ENCODE measurements at places on chromosomes 4 and X.

- DNase-seq = no peak
Observed at GRCh38 chrX:9880237-9880636, 86.9 kb upstream of the CLDN34 start.

DNA sequence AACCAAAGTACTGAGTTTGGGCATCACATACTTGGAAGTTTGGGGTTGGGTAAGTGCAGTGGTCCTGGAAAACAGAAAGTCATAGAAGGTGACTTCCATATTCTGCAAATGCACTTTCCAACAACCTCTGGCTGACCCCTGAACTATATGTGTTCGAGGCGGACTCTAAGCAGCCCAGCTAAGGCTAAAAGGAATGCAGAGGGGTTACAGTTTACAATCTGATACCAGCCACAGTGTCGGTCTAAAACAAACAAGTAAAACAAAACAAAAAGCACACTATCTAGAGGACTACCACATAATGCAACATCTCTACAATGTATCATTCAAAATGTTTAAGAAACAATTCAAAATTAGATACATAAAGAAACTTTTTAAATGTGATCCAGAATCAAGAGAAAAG, 185.6 kb downstream of the ADAMTS3 start:
- DNase-seq = no peak

- no peak for DNase-seq
Observed at GRCh38 chr4:169252339-169253112, 18.2 kb downstream of the SH3RF1 start.

- DNase-seq = no peak
Observed at GRCh38 chr4:40702800-40703151, 47.0 kb upstream of the NSUN7 start.

- no peak for DNase-seq
Observed at GRCh38 chr4:7045961-7046921, 3.1 kb downstream of the TADA2B start.

DNA sequence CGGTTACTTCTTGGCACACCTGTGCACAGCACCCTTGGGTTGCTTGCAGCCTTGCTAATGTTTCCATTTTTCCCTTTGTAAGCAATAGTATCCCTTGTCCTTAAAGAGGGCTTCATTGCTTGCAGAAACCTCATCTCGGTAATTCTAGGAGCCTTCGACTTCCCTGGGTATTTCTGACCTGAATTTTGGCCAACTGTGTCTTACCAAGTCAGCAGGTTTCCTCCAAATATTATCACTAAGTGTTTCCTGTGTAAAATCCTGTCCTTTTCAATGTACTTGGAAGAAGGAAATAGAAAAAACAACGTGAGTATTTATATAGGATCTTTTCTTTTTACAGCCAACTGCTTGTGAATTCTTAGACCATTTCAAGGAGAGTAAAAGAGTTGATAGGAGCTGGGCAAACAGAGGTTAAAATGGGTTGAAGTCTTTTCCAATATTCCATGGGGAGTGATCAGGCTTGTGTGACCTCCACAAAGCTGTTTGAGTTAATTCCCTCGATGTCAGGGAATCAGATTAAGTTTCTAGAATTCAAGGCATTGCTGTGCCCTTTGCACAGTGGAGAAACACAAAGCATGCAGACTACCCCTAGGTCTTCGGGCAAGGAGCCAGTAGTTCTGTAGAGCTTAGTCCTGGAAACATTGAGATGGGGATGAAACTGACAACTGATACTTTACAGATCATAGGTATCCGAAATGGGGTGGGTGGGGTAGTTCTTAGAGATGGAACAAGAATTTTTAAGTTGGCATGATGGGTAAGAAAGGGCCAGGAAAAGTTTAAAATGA, 209.9 kb downstream of the CPE start:
- DNase-seq = no peak

DNA sequence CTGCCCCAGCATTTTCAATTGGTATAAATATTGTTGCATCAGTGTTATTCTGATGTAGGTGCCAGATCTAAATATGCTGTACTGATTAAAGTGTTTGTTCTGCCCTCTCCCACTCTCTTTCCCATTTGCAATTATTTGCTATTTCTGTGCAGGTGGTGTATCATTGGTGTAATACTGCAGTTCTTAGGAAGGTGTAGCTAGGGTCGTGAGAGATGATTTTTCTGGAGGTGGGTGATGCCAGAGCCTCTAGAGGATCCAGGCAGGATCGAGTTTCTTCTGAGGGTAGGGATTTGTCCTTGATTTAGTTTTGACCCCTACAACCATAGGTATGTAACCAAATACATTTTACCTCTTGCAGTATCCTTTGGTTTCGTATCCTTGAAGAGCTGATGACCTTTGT, 1.9 kb downstream of the SMAD1 start:
- DNase-seq = no peak

DNA sequence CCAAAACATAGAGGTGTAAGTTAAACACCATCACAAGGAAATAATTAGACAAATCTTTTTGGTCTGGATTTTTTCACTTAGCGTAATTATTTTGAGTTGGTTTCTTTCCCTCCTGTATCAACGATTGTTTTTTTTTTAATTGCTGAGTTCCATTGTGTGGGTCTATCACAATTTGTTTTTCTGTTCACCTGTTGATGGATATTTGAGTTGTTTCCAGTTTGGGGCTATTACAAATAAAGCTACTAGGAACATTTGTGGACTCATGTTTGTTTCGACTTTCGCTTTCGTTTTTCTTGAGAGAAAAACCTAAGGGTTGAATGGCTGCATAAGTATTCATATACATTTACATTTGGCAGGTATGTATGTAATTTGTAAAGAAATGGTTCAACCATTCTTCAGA, 20.4 kb upstream of the FBXW7 start:
- no peak for DNase-seq

DNA sequence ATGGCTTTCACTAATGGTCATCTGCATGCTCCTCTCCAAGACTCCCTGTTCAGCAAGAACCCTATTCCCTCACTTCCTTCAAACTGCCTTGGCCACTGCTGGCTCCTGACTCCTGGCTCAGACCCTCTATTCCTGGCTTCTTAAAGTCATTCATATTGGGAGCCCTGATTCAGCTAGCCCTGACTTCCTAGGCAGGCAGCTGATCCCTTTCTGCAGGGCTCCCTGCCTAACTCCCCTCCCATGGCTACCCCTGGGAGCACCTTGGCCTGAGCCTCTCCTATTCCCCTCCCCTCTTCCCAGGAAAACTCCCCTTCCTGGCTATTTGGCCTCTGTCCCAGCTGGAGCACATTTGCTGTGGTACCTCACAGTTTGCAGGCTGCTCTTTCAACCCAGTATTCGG, 154.9 kb upstream of the PJA1 start:
- DNase-seq = no peak

- DNase-seq = no peak
Observed at GRCh38 chr4:145909773-145910172, 28.9 kb downstream of the ZNF827 start.

GRCh38 chrX:48636776-48637175, 39.5 kb downstream of the WDR13 start:
- DNase-seq = no peak

DNA sequence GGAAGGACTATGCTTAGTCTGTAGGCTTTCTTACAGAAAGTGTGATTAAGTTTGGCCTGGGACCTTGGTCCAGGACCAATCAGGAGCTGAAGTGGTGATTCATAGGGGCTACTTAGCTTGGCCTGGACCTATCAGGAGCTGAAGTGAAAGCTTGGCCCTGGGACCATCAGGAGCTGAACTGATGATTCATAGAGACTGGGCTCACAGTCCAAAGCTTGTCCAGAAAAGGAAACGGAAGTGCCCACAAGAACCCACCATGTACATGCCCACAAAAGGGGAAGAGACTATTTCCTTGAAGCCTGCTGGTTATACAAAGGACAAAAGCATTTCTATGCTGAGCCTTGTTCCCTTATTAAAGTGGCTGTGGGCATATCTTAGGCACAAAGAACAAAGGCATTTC, 12.6 kb downstream of the TENT5D start:
- DNase-seq = no peak

DNA sequence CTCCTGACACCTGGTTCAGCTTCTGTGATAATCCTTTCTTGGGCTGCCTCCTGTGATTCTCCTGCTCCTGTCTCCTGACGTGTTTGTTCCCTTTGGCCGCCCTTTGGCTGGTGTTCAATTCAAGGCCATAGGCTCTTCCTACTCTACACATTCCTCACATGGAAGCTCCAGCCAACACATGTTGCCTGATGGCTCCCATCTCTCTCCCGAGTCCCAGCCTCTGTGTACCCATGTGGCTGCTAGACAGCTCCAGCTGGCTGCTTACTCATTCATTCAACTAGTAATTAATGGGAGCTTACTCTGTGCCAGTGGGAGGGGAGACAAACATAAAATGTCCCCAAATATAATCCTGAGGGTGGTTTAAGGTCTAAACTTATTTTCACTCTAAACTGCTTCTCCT, 9.2 kb upstream of the MED28 start:
- DNase-seq = no peak

- DNase-seq = no peak
Observed at GRCh38 chr4:152540293-152540674, 4.4 kb upstream of the FBXW7 start.

DNA sequence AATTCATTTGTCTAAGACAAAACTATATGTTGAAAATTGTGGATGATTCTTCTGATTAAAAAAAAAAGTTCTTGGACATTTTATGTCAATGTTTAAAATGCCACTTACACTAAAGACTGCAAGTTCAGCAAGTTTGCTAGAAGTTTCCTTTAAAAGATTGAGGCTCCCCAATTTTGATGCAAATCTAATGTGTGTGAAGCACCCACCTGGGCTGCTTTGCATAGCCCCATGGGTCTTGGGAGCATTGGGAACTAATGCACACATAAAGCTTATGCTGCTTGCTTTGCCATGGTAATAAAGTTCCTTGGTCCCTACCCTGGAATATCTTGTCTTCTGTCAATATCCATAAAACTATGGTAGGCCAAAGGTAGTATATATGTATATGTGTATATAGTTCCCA, 725.9 kb upstream of the GRID2 start:
- no peak for DNase-seq

GRCh38 chrX:51459125-51459524, 37.3 kb downstream of the NUDT11 start:
- no peak for DNase-seq

DNA sequence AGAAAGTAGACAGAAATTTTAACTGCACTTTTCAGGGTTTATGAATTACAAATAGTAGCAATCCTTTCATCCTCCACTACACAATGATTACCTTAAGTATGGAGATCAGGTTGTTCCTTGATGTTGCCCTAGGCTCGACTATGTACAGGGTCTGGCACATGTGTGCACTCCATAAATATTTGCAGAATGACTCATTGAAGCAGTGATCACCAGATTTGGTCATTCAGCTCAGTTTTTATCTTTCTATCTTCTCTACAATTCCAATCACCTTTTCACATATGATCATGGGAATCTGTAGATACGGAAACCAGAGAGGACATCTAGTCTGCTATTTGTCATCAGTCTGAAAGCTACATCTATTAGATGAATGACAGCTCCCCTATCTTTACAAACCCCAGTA, 171.7 kb upstream of the HCCS start:
- DNase-seq = no peak

DNA sequence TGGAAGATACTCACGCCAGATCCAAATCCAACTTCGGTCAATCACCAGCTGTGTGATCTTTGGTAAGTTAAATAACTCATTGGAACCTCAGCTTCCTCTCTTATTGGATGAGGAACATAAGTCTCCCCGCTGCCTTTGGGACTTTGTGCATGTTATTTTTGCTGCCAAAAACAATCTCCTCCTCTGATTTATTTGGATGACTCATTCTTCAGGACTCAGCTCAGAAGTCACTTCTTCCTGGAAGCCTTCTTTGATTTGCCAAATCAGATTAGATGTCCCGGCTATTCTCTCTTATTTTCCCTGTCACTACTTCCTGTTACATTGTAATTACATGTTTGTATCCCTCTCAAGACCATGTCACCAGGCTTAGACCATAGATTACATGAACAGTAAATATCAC, 138.0 kb upstream of the BOD1L1 start:
- DNase-seq = no peak

DNA sequence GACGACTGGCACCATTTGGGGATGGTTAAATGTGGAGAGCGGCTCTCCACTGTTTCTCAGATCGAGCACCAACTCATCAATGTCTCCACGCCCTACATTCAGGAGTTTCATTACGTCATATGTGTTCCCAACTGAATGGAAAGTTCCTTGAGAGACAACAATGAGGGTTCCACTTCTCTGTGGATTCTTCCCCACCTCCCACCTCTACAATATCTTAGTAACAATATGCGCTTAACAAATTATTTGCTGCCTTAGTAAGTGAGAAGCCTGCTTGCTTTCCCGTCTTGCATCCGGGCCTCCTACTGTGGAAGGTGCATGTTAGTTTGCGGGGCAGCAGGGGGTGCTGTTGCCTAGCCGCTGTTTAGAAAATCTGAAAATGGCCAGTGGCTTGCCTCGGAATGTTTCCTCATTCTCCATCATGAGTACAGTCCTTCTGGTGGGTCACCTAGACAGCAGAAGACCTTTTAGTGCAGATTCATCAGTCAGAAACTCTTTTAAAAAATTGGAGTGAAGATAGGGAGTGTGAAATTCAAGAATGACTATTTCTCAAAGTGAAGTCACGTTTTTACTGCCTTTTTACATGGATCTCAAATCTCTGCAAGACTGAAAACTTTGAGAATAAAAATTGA, 55.7 kb downstream of the PHOX2B start:
- DNase-seq = peak; percentile 3

GRCh38 chrX:12579311-12579710, 211.9 kb upstream of the PRPS2 start:
- no peak for DNase-seq

DNA sequence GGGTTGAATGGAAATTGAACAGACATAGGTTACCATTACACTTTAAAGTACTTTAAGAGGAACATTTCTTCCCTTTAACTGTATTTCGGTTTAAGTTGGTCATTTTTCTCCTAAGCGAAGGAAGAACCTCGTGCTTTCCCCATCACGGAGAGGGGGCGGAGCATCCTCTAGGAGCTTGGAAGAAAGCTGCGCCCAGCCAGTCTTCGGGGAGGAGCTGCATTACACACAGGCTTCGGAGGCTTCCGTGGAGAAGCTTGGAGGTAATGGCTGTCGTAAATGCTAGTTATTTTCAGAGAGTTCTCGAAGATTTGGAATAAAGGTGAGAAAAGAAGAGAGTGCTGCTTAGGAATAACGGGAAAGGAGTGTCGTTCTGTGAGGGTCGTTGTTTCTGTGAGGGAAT, at the start of gene PWWP3B:
PWWP3B (plus strand) TSS at position 199 of the 400 bp plus-strand sequence. CDS start 37,128 bp downstream, outside the sequence.
- DNase-seq = no peak

GRCh38 chrX:67480789-67481188, 63.0 kb upstream of the AR start:
- no peak for DNase-seq
